ENCODE measurements at places on chromosomes 12 and 14.

- no peak for DNase-seq
Measured at GRCh38 chr14:75282170-75282554, 3.5 kb downstream of the FOS start.

DNA sequence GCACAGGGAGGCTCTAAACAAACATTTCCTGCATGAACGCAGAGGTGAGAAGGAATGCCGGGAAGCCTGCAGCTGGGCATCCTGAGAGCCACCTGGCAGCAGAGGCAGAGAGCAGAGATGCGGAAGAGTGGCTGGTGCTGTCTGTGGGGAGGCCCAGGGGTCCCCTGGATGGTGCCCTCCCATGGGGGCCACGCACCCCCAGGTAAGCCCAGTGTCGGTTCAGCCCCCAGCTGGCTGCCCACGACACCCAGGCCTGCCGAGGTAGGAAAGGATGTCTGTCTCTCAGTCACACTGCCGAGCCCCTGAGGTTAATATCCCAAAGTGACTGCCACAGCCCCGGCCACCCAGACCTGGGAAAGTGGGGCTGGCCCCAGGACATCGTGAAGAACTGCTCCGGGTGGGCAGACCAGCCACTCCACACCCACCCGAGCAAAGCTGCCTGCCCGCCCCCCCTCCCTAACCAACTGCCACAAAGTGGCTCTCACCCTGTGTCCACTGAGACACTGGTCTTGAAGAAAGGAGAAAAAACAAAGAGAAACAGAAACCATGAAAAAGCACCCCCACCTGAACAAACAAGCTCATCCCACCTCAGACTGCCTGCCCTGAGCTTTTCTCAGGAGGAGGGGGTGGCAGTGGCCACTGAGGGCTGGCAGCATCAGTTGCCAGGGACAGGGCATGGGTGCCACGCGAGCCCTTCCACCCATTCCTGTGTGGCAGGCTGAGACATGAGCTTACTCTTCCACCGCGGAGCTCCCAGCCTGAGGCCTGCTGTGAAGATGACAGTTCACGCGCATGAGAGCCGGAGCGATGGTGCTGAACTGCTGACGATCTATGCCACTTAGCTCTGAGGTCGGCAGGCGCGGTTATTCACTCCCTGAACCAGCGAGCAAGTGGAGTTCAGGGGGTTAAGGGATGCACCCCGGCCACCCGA lies 40.8 kb downstream of the CCDC88C start:
- no peak for DNase-seq

- no peak for DNase-seq
Measured at GRCh38 chr12:31227401-31227981, 98.5 kb downstream of the SINHCAF start.

- peak; percentile 6 for DNase-seq
Measured at GRCh38 chr14:100629696-100630095, 42.5 kb upstream of the BEGAIN start.

- DNase-seq = no peak
Measured at GRCh38 chr14:37399517-37399916, 195.5 kb downstream of the FOXA1 start.

- DNase-seq = no peak
Measured at GRCh38 chr14:51211149-51211548, 28.9 kb upstream of the TMX1 start.

GRCh38 chr14:101969481-101969880 lies 5.1 kb downstream of the DYNC1H1 start:
- no peak for DNase-seq

GRCh38 chr12:21502164-21502496 lies 541 bp downstream of the GOLT1B start:
- no peak for DNase-seq

GRCh38 chr12:62694632-62695031 lies 228.0 kb downstream of the MON2 start:
- DNase-seq = no peak

- no peak for DNase-seq
Measured at GRCh38 chr12:56197921-56198635, 8.8 kb upstream of the SMARCC2 start.

DNA sequence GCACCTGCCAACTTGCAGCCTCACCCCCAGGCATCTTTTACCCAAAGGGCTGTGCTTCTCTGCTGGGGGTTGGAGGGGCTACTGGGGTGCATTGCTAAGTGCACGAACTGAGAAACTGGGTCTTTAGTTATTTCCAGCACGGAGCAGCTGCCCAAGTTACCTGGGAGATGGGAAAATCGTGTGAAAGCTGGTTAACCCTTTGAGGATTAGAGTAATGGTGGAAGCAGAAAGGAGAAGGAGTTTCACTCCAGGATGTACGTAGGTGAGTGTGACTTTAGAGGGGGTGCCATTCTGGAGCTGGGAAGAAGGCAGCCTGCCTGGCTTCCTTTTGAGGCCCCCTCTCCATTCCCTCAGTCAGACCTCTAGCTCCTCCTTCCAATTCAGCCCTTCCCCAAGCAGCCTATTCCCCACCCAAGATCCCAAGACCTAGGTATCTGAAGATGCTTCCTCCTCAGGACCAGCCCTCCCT lies 1.0 kb upstream of the ADCY6 start:
- no peak for DNase-seq

- DNase-seq = no peak
Measured at GRCh38 chr14:104559804-104560585, 19.6 kb upstream of the C14orf180 start.

GRCh38 chr14:99774556-99775307 lies 18.5 kb upstream of the EML1 start:
- DNase-seq = no peak

Data from GOT3 (cell line).